ENCODE measurements at places on chromosomes 7 and 10. TPM values are rescaled to one million over a fixed set of nuclear protein-coding genes. Genes with fewer than 3 reads are reported as not detected.

DNA sequence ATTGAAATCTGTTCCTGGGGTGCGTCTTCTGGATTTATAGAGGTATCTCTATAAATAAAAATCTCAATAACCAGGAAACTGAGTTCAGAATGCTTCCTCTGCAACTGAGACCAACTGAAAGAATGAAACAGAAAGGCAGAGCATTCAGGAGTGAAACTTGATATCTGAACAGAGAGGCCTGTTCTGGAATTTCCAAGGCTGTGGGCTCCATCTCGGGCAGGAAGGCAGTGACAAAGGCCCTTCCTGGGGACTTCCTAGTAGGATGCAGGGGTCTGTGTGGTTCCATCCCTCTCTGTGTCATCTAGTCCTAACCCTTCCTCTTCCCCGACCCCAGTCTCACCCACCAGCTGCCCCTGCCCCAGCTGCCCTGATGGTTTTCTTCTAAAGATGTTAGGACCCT lies 52.0 kb downstream of the JCAD start:
- no peak for DNase-seq

DNA sequence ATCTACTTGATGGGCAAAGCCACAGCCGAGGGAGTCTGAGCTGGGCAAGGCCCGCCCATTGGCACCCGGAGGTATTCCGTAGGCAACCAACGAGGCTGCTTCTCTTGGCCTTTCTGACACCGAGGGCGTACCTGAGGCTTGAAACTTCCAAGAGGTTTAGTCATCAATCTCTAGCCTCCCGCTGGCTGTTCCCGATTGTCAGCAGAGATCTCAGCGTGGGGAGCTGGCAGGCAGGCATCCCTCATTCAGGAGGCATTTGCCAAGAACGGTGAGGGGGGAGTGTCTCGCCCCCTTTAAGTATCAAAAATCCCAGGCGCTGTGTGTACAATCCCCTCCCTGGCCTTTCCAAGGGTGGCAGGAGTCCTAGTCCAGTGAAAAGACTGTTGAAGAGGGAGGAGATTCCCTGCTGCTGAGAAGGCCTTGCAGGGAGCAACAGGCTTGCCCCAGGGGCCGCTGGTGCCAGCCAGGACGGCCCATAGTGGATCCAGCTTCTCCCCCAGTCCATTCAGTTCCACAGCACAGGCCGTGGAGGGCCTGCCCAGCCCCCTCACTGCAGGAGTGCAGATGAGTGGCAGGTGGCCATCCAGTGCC lies 39.7 kb downstream of the OAT start:
- no peak for DNase-seq

SHH gene
- total RNA-seq = not detected

GRCh38 chr7:16652888-16653287 lies 6.9 kb downstream of the BZW2 start:
- DNase-seq = no peak

TFEC gene
- 1.1 TPM for total RNA-seq
